Lung (tissue), 17 donors: ENCODE measurements at places on chromosomes 4 and X. TPM values are rescaled to one million over a fixed set of nuclear protein-coding genes. Genes with fewer than 3 reads are reported as not detected.

The ARMCX1 gene
- total RNA-seq: 50.9 TPM

The CENPVL1 gene
- total RNA-seq: not detected

The FABP2 gene
- total RNA-seq: not detected

The NR3C2 gene
- 19.5 TPM for total RNA-seq

The BANK1 gene
- 20.5 TPM for total RNA-seq

The CT45A1 gene
- not detected for total RNA-seq

The XAGE1A gene
- total RNA-seq: 0.58 TPM

The FREM3 gene
- total RNA-seq: 2.3 TPM

The IL2 gene
- total RNA-seq: not detected

The SPON2 gene
- total RNA-seq: 31.6 TPM

The PPP4R3C gene
- total RNA-seq: not detected

The MAMLD1 gene
- 6.7 TPM for total RNA-seq
